ENCODE measurements at places on chromosomes 12 and 14.

DNA sequence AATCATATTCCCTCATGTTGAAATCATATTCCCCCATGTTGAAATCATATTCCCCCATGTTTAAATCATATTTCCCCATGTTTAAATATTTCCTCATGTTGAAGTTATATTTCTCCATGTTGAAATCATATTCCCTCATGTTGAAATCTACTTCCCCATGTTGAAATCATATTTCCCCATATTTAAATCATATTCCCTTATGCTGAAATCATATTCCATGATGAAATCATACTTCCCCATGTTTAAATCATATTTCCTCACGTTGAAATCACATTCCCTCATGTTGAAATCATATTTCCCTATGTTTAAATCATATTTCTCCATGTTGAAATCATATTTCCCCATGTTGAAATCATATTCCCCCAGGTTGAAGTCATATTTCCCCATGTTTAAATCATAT is 34.6 kb upstream of the ADGRD1 start:
- no peak for DNase-seq

- DNase-seq, result no peak
Observed at GRCh38 chr12:83074358-83074894, 387.7 kb downstream of the TMTC2 start.

DNA sequence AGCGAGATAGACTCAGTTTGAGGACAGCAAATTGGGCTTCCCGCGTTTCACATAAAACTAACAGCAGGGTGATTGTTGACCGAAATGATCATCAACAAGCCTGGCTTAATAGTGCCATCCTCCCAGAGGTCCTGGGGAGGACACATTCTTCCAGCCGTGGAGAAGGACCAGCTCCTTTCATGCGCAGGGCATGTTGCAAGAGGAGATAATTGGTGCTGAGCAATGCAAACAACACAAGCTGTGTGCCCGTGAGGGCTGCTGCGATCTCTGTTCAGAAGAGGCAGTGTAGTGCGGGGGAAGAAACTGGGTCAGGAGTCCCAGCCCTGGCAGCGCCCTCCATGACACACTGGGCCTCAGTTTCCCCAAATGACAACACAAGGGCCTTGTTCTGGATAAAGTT is 54.3 kb downstream of the CCDC85C start:
- DNase-seq, result no peak

- no peak for DNase-seq
Observed at GRCh38 chr12:89568484-89568883, 42.6 kb upstream of the POC1B start.

DNA sequence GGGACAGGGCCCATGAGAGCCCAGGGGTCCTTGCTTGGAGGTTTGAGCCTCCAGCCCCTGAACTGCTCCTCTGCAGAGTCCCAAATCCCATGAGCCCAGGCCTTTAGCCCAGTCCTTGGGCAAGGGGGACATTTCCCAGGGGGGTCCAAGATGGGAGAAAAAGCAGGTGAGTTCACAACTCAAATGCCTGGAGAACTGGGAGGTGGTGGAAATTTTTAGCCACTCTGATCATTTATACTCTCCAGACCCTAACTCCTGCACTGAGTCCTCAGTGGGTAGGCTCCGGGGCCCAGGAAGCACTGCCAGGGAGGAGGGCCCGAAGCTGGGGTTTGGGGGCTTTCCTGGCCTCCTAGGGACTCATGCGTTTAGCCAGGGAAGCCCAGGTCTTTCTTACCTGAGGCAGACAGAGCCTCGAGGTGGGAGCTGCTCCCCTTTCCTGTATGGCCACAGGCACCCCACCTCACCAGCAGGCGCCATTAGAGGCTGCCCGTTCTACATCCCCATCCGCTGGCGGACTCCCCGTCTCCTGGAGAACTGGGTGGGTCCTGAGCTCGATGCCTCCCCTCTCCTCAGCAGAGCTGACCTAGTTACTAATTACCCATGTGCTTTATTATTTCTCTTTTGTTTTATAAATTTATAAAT is 998 bp downstream of the HNF1A start:
- DNase-seq, result no peak

GRCh38 chr14:99531251-99532096 is 50.3 kb downstream of the CCNK start:
- DNase-seq, result peak; percentile 77

- no peak for DNase-seq
Observed at GRCh38 chr12:5081016-5081415, 37.3 kb downstream of the KCNA5 start.

GRCh38 chr14:23409475-23409874 is 1.4 kb upstream of the MYH6 start:
- DNase-seq, result no peak

GRCh38 chr12:30201301-30202160 is 417.8 kb upstream of the TMTC1 start:
- no peak for DNase-seq

- DNase-seq, result no peak
Observed at GRCh38 chr14:33842299-33842698, 108.6 kb downstream of the EGLN3 start.
